ENCODE measurements at places on chromosomes 11 and 22. TPM values are rescaled to one million over a fixed set of nuclear protein-coding genes. Genes with fewer than 3 reads are reported as not detected.

The ANGPTL5 gene
- 0.14 TPM for total RNA-seq

- peak; percentile 47 for DNase-seq
Observed at GRCh38 chr22:41925783-41926460, 684 bp downstream of the TNFRSF13C start.

GRCh38 chr11:123696183-123696582 is 41.8 kb upstream of the SCN3B start:
- DNase-seq: no peak

- no peak for DNase-seq
Observed at GRCh38 chr22:45008186-45008681, 1.6 kb downstream of the PHF21B start.

The MRPL49 gene
- 13.9 TPM for total RNA-seq

- DNase-seq: no peak
Observed at GRCh38 chr11:113255741-113256140, 58.6 kb upstream of the TTC12 start.

DNA sequence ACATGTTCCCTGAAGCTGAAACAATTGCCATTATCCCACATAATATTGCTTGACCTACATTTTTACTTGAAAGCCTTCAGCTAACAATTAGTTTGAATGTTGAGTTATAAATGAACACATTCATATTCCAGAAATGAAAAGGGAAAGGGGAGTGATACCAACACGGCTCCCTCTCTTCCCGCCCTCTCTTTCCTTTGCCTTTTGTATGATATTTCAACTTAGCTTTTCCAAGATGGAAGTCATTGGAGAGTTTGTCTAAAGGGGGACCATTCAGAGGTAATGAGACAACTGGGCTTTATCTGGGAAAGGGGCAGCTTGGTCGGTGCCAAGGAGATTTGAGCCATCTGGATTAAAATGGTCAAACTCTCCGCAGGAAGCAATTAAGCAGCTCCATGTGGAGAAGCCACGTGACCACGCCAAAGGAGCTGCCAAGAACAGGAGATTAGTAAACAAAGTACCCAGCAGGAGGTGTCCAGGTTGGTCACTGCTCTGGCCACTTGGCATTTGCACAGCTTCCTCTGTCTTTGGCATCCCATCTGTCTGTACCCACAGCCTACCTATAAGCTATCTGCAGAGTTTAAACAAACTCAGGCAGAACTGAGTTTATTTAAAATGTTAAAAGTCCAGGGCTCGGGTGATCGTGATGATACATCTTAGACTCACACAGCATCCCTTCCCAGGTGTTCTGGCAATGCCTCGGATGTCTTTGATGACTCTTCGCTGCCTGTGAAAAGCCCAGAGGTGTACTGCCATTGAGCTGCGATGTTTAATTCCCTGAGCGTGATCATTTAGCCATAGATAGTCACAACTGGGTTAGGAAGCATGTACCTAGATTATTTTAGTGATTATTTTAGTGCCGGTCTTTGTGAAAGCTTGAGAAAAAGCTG is 735.9 kb downstream of the NTM start:
- no peak for DNase-seq

The HIRA gene
- total RNA-seq: 14.6 TPM

- peak; percentile 54 for DNase-seq
Observed at GRCh38 chr22:27512283-27512761, 289.2 kb downstream of the MN1 start.

The OR52A5 gene
- total RNA-seq: not detected

The OR51B2 gene
- total RNA-seq: not detected

The ZPR1 gene
- 30.6 TPM for total RNA-seq
